ENCODE measurements at places on chromosomes 11 and 22.

DNA sequence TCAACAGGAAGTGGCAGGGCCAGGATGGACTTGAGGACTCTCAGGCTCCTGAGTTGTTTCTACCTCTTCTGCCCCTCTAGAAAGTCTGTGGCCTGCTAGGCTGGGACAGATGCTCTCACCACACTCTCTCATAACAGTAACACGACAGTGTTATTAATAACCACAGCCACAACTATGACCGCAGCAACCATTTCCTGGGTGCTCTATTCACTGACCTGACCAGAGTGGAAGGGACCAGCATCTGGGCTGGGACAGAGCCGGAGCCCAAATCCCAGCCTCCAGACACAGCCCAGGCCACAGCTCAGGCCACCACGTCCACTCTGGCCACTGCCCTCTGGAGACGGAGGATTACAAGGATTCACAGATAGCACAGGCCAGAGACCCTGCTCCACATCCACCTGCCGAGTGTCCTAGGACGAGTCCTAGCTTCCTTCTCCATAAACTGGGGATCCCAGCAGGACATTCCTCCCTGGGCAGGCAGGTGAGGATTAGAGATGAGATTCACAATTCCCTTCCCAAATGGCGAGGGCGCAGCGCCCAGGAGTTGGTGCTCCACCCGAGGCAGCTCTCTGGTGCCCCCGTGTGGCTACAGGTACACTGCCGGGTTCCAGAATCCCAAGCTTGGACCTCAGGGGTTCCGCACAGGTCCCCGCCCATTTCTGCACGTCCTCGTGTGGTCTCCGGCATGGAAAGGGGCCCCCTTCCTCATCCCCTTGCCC lies 7.1 kb downstream of the PNPLA5 start:
- no peak for DNase-seq

- DNase-seq: no peak
Observed at GRCh38 chr22:25236417-25236816, 17.0 kb downstream of the CRYBB2 start.

DNA sequence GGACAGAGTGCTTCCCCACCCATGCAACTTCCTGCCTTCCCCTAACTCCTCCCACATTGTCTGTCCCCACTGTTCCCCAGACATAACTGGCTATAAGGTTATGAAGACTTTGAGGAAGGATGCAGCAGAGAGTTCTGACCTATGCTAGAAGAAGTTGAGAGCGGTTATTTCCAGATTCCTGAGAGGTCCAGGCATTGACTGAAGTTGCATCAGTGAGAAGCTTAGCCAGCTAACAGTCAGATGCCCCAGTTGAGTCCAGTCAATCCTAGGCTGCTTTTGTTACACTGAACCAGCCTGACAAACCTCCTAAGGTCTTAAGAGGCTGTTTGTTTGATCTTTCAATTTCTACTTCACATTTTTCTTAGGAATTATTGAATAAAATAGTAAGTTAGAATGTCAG lies 937.9 kb upstream of the CCDC90B start:
- DNase-seq: no peak

DNA sequence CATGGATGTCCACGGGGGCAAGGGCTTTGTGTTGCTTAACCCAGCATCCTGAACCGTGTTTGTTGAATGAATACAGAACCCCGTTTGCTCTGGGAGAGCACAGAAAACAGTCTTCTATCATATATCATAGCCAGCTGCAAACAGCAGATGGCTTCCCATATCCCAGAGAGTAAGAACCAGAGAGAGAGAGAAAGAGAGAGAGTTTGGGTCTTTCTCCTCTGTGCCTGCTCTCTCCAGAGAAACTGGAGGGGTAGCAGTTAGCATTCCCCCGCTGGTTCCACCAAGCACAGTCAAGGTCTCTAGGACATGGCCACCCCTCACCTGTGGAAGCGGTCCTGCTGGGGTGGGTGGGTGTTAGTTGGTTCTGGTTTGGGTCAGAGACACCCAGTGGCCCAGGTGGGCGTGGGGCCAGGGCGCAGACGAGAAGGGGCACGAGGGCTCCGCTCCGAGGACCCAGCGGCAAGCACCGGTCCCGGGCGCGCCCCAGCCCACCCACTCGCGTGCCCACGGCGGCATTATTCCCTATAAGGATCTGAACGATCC lies 440 bp upstream of the TIMP3 start:
- no peak for DNase-seq

GRCh38 chr22:29263791-29264276 lies 3.9 kb downstream of the RHBDD3 start:
- no peak for DNase-seq

DNA sequence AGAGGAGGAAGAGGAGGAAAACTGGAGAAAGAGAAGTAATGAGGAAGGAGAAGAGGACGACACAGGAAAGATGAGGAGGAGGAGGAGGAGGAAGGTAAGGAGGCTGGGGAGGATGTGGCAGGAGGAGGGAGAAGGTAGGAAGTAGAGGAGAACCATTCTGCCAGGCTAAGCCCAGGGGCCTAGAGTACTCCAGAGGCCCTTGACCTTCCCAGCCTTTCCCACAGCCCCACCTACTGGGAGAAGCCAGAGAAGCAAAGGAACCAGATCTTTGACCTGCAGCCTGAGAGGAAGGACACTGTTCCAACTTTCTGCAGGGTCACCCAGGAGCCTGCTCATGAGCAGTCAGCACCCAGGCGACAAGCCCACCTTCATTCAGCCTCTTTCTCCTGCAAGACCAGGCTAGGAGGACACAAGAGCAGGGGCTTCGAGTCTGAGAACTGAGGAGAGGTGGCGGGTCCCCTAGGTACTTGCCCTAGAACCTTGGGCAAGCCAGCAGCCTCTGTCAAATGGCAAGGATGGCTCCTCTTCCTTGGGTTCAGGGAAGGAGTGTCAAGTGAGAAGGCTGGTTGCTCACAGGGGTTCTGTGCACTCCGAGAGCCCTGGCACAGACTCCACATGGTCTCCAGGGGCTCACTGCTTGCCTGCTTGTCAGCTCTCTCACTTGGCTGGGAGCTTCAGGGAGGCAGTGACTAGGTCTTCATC lies 27.9 kb upstream of the OAF start:
- no peak for DNase-seq

DNA sequence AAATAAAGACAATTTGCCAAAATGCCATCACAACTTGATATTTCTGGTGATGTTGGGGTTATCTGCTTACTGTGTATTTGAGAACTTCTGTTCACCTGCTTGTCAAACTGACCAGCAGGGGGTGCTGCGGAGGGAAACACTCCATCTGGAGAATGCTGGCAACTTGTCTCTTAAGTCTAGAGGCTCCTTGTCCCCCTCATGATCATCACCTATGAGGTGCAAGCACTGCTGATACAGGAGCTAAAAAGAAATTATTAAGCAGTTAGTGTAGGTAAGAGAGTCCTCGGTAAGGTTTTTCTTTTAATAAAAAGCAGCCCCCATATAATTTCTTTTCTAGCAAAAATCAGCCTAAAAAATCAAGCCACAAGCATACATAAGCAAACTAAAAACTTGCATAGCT lies 32.7 kb upstream of the GLYATL1B start:
- DNase-seq: peak; percentile 9

- DNase-seq: no peak
Observed at GRCh38 chr22:42909363-42910058, 52.4 kb upstream of the ARFGAP3 start.

- DNase-seq: no peak
Observed at GRCh38 chr22:25192406-25192805, 7.3 kb upstream of the CRYBB3 start.

Measured in NCI-H187 (cell line).